Activated gamma-delta T cell (primary cell): ENCODE measurements at places on chromosomes 12 and 14.

DNA sequence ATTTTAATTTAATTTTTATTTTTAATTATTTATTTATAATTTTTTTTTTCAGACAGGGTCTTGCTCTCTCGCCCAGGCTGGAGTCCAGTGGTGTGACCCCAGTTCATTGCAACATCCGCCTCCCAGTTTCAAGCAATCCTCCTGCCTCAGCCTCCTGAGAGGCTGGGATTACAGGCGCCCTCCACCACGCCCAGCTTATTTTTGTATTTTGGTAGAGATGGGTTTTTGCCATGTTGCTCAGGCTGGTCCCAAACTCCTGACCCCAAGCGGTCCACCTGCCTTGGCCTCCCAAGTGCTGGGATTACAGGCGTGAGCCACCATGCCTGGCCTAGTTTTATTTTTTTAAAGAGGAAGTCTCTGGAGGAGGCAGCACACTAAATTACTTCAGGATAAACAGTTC, 13.7 kb upstream of the PEBP1 start:
- no peak for DNase-seq

GRCh38 chr12:61854902-61855301, 405.3 kb upstream of the USP15 start:
- no peak for DNase-seq

- no peak for DNase-seq
Measured at GRCh38 chr14:72810201-72810600, 83.7 kb downstream of the DPF3 start.

DNA sequence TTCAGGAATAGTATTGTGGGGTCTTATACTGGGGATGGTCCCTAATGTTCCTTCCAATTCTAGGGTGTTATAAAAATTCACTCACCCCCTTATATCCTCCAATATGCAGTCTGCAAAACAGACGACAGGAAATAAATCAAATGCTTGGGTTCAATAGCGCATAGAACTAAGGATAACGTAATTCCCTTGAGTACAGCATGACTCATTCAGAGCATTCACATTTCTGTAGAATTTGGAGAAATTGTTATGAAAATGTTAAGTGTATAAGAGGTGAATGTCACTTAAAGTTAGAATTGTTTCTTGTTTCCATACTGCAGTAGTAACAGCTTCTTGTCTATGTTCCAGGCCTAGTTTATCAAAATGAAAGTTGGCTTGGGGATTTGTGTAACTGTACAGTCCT, 271.4 kb downstream of the RPS29 start:
- DNase-seq: no peak

DNA sequence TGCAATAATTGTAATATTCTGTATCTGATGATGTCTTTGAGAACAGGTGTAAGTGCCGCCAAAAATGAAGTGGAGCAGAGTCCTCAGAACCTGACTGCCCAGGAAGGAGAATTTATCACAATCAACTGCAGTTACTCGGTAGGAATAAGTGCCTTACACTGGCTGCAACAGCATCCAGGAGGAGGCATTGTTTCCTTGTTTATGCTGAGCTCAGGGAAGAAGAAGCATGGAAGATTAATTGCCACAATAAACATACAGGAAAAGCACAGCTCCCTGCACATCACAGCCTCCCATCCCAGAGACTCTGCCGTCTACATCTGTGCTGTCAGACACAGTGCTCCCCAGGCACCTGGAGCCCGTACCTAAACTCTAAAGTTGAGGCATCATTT, 268.7 kb downstream of the DAD1 start:
- no peak for DNase-seq
